ENCODE measurements at places on chromosomes 13 and 19.
A peak's percentile ranks its signal among the peaks of the same experiment; 100 is the strongest.

DNA sequence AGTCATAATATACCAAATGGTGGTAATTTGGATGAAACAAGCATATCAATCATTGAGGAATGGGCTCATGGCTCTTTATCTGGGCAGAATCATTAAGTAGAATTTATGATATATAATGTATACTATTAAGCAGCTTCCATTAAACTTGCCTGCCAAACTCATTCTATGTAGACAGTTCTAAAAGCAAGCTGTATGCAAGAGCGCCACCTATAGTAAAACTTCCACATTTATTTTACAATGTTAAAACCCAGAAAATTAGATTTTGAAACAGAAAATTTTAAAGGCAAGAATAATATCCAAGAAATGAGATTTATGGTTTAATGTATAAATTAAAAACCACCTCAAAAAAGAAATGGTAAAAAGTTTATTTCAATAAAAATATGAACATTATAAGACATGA is 161.5 kb downstream of the MZT1 start:
- DNase-seq = no peak

- DNase-seq = no peak
Observed at GRCh38 chr13:94761407-94761806, 49.1 kb upstream of the SOX21 start.

DNA sequence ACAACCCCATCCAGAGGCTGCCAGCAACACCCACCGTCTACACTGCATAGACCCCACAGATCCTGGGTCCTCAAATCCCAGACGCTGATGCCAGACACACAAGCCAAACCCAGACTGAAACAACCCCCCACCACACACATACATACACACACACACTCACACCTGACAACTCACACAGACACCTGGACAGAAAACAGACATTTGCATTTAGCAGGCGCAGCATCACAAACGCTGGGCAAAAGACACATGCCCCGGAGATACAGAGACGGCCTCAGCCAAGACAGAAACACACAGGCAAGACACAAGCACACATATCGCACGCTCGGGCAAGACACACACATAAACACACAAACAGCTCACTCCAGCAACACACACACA is 1.3 kb downstream of the BBC3 start:
- peak; percentile 38 for DNase-seq

GRCh38 chr13:110192472-110192871 is 114.5 kb downstream of the COL4A1 start:
- DNase-seq = no peak
